ENCODE measurements at places on chromosomes 13 and 19.

DNA sequence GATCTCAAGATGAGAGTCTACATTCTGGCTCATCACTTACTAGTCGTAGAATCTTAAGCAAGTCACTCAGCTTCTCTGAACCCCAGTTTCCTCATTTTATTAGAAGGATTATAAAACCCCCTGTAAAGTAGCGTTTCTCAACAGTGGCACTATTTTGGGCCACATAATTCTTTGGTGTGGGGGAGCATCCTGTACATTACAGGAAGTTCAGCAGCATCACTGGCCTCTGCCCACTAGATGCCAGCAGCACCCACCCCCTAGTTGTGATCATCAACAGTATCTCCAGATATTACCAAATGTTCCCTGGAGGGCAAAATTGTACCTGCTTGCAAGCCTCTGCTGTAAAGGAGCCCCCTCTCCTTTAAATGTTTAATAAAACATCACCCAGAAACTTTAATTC is 22.6 kb downstream of the STARD13 start:
- no peak for DNase-seq

- DNase-seq, result no peak
Observed at GRCh38 chr19:33461256-33462111, 60.1 kb downstream of the PEPD start.

DNA sequence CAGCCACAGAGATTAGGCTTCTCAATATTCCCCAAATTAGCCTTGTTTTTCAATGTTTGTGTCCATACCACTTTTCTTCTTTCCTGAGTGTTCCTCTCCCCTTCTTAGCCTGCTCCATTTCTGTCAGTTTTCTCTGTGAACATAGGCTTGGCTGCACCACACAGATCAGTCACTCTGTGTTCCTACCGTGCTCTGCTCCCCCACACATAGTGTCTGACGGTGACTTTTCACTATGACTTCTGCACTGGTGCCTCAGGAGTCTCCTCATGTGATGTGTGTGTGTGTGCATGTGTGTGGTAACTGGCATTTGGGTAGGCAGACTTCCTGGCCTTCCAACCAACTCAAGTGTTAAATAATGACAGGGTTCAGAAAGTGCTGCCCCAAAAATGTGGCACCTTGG is 47.9 kb upstream of the MYCBP2 start:
- DNase-seq, result no peak

- no peak for DNase-seq
Observed at GRCh38 chr19:31616031-31616430, 266.8 kb upstream of the TSHZ3 start.

GRCh38 chr13:99909836-99910619 is 61.5 kb downstream of the ZIC5 start:
- no peak for DNase-seq

GRCh38 chr19:18441804-18442788 is 4.2 kb upstream of the ISYNA1 start:
- no peak for DNase-seq

DNA sequence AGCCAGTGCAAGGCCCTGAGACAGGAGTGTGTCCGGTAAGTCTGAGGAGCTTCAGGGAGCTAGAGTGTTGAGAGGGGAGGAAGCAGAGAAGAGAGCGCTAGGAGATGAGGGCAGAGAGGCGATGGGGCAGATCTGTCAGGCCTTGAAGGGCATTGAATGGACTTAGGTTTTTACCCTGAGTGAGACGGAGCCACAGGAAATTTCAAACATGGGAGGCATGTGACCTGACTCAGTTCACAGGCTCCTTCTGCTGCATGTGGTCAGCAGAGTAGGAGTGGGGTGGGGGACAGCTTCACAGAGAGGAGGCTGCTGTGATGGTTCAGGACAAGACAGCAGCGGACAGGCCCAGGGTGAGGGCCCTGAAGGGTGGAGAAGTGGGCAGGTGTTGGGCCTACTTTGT is 2.5 kb upstream of the FAM98C start:
- DNase-seq, result no peak

GRCh38 chr13:100773923-100774663 is 99.5 kb upstream of the TMTC4 start:
- DNase-seq, result no peak

- no peak for DNase-seq
Observed at GRCh38 chr13:51764184-51765141, 39.5 kb downstream of the DHRS12 start.

DNA sequence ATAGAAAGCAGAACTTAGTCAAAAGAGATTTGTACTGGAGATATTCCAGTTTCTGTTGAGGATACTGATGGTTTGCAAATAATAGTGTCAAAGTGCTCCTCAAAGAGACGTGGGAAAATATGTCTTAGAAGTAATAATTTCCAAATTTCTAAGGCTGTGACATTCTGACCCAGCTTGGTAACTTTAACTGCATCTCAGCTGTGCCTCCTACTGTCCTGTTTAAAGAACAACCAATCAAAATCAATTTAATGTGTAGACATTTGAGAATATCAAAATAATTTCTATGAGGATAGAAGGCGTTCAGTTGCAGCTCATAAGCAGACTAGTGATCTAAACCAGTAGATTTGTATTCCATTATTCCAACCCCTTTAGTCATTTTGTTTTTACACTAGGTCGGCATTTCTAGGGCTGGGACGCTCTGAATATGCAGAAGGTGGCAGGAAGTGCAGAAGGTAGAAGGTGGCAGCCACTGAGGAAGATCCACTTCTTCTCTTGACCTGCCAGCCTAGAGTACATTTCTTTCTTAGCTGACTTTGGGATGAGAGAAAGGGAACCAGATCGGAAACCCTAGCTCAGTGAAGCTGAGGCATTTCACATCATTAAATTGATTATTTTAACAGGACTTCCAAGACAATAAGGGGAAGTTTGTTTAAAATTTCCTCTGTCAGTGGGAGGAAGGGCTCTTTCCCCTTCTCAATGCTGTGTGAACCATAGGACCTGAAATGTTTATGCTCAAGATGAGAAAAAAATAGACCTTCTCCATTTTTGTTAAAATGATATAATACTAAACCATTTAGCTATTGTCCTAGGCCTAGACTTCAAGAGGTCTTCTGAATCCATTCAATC is 67.5 kb downstream of the COL4A1 start:
- DNase-seq, result no peak

DNA sequence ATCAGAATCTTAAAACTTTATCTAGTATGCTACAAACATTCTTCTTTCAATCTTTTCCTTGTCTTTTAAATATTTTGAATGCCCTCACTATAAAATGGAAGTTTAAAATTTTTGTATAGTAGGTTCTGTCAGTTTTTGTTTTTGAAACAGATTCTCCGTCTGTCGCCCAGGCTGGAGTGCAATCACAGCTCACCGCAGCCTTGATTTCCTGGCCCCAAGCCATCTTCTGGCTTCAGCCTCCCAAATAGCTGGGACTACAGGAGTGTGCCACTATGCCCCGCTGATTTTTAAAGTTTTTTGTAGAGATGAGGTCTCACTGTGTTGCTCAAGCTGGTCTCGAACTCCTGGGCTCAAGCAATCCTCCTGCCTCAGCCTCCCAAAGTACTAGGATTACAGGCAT is 20.7 kb downstream of the PHF11 start:
- no peak for DNase-seq

DNA sequence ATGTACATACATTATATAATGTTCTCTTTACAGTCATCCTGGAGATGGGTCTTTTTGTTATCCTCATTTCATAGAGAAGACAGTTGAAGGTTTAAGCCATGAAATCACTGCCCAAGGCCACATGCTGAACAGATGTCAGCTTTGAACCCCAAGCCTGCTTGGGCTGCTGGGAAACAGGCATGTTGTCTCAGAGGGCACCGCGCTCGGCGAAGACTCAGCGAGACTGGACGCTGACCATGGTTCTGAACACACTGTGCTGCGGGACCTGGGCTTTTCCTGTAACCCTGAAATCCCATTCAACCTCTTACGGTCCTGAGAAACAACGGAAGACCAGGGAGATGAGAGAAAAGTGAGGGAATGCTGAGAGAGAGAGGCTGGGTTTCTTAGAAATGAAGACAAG is 27.3 kb downstream of the LRFN3 start:
- DNase-seq, result peak; percentile 54

DNA sequence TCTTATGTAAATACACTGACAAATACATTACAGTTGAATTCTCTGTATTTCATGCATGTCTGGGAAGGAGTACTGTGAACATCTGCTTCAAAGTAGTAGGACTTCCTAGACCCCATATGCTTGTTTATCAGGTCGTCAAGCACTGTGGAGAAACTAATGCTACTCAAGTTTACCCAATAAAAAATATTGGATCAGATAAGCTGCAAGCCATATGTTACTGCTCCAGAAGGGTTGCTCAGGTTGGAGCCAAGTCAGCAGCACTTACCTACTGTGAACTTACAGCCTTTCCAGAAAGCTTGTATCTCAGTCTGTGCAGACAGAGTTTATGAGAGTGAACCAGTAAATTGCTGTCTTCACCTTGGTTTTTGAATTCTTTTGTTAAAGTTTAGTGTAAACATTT is 36.2 kb downstream of the SLAIN1 start:
- peak; percentile 38 for DNase-seq

- peak; percentile 16 for DNase-seq
Observed at GRCh38 chr13:21234526-21234925, 58.1 kb downstream of the MRPL57 start.

- no peak for DNase-seq
Observed at GRCh38 chr13:40803316-40803715, 13.9 kb downstream of the SLC25A15 start.
